Eye (tissue), 1 donor: ENCODE measurements at places on chromosomes 7 and 10.
A peak's percentile ranks its signal among the peaks of the same experiment; 100 is the strongest.

DNA sequence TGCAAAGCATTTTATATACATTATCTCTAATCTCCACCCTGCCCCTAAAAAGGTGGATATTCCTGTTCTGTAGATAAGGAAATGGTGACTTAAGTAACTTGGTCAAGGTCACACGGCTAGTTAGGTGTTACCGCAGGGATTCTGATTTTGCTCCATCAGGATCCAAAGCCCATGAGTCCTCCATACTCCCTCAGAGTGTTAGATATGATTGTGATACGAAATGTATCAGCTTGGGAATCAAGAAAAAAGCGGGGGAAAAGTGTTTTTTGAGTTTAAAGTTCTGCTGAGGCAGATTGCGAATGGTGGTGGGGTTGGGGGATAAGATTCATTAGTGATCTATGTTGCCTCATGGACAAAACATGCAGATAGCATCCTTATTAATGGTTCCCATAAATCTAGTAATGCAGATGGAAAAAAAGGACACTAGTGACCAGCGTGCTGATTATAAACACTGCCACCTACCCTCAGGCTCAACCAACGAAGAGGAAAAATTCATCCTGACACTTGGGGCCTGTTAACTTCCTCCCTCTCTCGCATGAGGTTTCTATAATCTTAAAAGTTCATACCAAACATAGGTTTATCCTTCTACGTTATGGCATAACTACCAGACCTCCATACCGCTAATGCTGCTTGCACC is 2.3 kb downstream of the ICA1 start:
- peak; percentile 46 for DNase-seq

DNA sequence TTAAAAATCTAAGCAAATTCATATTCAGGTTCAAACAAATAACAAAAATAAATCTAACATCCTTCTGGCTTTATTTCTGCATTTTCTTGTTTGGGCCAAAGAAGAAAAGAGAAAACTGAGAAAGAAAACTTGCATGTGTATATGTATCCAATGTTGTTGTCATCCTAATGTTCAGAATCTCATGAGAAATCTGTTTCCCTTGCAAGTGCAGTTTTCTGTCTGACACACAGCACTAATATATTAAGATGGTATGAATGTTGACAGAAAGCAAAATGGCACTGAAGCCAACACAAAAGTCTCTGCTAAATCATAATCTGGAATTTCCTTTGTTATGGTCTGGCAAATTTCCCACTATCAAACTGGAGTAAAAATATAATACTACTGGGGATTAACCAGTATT is 235.9 kb downstream of the HGF start:
- no peak for DNase-seq

DNA sequence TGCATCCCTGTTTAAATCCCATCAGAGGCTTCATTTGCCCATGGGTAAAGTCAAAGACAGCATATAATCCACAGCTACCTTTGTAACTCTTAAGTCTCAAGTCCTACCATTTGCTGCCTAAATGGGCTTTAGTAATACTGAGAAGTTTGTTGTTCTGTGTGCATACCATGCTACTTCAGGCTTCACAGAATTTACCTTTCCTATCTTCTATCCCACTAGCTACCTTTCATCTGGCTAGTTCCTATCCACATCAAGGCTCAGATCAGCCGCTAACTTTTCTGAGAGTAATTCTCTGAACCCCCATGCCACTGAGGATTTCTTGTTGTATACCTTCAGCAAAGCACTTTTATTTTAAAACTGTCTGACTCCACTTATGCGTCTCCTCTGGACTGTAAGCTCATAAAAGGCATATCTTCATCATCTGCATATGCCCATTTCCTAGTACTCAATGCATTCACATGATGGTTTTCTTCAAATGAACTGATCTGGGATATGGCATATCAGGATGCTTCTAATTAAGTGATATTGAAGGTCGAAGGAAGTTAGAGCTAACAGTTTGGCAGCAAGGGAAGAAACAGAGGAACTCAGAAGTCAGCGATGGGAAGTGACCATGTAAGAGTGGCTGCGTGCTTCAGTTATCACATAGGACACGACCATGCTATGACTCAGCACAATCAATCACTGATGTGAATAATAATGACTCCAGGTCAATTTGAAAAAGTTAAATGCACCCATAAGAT is 283.9 kb upstream of the DKK1 start:
- no peak for DNase-seq

GRCh38 chr10:33487014-33487776 is 152.7 kb upstream of the NRP1 start:
- DNase-seq = no peak

DNA sequence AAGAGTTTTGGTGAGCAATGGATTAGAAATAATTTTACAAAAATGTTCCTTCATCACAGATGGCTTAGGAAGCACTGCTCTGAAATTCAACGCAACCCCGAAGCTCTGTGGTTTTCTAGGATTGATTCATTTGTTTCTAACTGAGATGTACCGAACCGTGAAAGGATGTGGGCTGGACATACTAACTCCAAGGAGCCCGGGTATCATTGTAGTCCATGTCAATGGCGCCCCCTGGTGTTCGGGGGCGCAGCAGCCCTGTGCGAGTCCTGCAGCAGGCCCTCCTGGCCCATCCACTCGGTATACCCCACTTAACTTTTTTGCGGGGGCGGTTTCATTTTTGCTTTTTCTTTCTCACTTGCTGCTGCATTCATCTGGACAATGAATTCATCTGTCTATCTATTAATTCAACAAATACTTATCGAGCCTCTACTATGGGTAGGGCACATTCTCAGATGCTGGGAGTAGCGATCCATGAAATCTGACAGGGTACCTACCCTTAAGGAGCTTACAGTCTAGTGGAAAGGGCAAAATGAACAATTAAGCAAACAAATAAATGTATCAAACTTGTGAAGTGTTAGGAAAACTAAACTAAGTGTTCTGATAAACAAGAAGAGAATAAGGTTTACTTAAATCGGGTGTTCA is 25.2 kb upstream of the ITPRID1 start:
- peak; percentile 24 for DNase-seq

DNA sequence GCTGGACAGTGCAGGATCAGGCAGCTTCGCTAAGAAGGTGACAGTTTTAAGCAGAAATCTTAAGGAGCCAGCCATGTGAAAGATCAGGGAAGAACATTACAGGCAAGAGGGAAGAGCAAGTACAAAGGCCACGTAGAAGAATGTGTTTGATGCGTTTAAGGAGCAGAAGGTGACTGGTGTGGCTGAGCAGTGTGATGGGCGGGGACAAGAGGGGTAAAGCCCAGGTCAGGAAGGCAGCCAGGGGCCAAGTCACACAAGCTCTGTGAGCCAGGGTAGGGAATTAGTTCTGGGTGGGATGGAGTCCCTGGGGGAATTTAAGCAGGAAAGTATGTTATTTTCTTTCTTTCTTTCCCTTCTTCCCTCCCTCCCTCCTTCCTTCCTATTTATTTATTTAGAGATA is 166.9 kb downstream of the SH3PXD2A start:
- DNase-seq = no peak

GRCh38 chr10:59176241-59177030 is at the start of gene PHYHIPL:
Gene PHYHIPL (plus strand): TSS chr10:59176643. CDS start chr10:59176854, 211 bp downstream.
- DNase-seq = peak; percentile 92

- DNase-seq = peak; percentile 86
Observed at GRCh38 chr10:73644015-73644743, 2.9 kb upstream of the MYOZ1 start.
